Transverse colon (tissue), 4 donors: ENCODE measurements at places on chromosomes 5 and 9.

- peak; percentile 42 for DNase-seq
These were observed 80.7 kb downstream of the C9orf152 start for GRCh38 chr9:110126986-110127864.

- no peak for DNase-seq
These were observed 109.1 kb downstream of the CDH10 start for GRCh38 chr5:24535646-24536045.

DNA sequence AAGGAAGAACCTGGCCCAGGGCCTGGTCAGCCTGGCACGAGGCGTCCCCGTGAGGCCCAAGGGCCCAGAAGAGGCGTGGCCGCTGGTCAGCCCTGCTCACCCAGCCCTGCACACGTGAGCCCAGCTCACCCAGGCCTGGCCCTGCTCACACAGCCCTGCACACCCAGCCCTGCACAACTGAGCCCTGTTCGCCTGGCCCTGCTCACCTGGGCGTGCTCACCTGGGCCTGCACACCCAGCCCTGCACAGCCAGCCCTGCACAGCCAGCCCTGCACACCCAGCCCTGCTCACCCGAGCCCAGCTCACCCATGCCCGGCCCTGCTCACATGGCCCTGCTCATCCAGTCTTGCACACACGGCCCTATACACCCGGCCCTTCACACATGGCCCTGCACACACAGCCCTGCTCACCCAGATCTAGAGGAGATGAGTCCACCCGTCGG lies 2.1 kb downstream of the ZDHHC11 start:
- no peak for DNase-seq

GRCh38 chr5:102922799-102923477 lies 167.8 kb downstream of the PAM start:
- peak; percentile 14 for DNase-seq

DNA sequence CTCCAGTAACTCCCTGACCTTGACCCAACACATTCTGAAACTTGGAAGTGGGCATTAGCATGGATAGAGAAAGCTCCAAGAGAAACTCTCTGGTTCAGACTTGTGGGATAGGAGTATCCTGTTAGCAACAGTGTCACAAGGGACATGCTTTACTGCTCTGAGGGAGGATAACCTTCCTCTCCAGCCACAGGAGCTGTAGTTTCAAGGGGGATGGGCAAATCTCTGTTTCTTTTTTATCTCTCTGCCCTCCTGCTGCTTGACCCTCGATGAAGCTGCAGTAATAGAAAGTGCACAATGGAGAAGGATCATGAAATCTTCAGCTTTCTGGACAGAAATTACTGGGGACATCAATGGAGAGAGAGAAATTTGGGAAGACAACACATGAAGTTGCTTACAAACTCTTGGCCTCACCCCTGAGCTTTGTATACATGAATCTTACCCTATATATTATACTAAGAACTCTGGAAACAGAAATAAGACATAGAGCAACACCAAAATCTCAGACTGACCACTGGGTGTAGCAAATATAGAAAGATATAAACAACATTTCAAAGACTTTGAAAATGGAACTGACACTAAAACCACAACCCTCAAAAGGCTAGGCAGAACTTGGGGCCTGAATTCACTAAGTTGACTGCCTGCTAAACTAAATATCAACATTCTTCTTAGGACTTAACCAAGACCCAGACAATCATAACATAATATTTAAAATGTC lies 471.0 kb upstream of the MEF2C start:
- DNase-seq: no peak

DNA sequence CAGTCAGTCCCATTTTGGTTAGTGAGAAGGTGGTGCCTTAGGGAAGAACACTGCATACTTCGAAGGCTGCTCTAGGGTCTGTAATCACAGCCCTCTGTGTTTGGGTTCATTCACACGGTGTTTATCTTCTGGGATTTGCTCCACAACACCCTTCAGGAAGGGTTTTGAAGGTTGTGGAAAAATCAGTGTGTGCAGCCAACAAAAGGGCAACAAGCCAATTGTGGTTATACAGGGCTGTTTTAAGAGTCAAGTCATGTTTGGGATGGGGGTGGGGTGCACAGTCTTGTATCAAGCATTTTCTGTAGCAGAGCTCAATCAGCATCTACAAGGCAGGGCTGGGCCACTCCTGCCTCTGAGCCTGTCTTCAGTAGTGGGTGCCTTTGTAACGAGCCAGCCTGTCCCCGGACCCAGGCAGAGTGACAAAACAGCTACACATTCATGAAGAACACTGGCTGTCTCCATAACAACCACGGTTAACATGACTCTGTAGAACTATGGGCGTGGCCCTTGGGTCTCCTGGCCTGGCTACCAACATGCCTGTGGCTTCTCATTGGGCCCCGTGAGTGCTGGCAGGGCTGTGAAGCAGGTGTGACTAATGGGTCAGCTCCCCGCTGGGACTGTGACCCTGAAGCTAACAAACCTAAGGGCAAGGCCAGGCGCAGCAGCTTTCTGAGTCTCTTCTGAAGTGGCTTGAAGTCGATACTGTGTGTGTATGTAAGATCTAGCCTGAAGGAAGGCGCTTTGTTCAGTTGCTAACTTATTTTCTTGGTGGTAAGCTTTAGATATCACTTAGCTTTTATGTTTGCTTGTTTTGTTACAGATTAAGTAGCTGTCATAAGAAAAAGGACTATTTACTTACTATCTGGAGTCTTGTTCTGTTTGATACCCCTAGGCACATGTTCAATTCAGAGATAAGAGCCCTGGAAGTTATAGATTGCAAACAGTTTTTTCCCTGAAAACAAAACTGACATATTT lies 27.9 kb upstream of the GOLM1 start:
- DNase-seq: peak; percentile 80

DNA sequence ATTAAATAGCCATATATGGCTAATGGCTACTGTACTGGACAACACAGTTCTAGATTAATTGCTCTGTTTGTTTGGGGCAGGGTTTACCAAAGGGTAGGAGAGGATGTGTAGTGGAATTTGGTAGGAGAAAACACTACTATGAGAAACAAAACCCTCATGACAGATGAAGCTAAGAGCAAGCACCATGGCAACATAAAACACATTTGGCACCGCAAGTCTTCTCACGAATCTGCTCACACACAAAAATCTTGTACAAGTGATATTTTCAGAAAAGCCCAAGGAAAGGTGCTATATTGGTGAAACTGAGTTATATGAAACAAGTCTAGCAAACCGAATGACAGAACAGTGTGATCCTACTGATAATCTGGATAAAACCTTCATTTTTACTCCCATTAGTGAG lies 38.5 kb downstream of the CSF2 start:
- DNase-seq: no peak

DNA sequence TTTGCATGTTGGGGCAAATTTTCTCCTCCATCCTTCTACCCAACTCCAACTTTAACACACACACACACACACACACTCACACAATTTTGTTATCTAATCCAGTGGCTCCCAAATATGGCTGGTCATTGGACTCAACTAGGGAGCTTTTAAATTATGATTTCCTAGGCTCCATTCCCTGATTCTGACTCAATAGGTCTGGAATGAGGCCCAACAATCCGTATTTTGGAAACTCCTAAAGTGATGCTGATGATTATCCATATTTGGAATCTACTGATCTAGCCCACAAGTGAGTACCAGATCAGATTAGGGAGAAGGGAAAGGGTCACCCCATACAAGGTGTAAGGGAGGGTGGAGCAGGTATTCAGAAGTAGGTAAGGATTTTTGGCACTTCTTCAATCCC lies 309.7 kb downstream of the TLE1 start:
- DNase-seq: no peak

GRCh38 chr5:35799753-35800152 lies 56.9 kb upstream of the IL7R start:
- no peak for DNase-seq

GRCh38 chr9:138045541-138046490 lies 168.2 kb downstream of the CACNA1B start:
- DNase-seq: no peak

DNA sequence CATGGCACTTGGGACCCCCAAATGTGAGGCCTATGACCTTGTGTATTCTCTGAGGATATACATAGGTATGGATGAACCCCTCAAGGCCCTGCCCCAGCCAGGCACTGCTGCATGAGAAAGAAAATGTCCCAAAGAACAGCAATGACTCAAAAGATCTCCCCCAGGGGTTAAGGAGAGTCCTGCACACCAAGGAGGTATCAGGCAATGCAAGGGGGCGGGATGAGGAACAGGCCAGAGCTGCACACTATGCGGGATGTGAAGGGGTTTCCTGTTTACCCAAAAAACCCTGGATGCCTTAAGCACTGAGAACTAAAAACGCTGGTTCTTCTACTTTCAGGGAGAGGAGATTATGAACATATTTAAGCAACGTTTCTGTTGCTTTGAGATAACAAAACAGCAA lies 3.4 kb downstream of the RAPGEF1 start:
- DNase-seq: no peak

- no peak for DNase-seq
These were observed 160.5 kb downstream of the GOLPH3 start for GRCh38 chr5:32013658-32014057.

- DNase-seq: no peak
These were observed 9.1 kb downstream of the BRD3 start for GRCh38 chr9:134058716-134059115.

- DNase-seq: no peak
These were observed 31.7 kb downstream of the BASP1 start for GRCh38 chr5:17249029-17249634.

DNA sequence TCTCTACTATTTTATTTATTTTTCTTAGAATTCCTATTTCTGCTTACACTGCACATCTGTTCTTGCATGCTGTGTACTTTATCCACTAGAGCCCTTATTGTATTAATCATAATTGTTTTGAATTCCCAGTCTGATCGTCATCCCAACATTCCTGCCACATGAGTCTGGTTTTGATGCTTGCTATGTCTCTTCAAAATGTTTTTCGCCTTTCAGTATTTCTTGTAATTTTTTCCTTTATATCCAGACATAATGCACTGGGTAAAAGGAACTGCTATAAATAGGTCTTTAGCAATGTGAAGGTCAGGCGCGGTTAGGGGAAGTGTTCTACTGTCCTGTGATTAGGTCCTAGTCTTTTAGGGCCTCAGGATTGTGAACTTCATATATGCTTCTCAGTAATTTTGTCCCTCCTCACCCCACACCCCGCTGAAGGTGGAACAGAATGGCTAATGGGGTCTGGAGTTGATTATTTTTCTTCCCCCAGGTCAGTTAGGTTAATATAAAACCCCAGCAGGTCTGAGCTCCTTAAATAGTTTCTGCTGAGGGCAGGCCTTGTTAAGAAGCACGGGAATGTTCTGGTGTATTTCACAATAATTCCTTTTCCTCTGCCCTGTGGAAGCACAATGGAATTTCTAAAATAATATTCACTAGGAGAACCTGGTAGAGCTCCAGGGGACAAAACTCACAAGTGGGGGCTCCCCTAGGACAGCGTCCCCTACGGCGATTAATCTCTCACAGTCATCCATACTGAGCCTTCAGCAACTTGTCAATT lies 146.6 kb upstream of the TUT7 start:
- DNase-seq: no peak

- no peak for DNase-seq
These were observed 193.7 kb downstream of the MAPKAP1 start for GRCh38 chr9:125513303-125513667.

DNA sequence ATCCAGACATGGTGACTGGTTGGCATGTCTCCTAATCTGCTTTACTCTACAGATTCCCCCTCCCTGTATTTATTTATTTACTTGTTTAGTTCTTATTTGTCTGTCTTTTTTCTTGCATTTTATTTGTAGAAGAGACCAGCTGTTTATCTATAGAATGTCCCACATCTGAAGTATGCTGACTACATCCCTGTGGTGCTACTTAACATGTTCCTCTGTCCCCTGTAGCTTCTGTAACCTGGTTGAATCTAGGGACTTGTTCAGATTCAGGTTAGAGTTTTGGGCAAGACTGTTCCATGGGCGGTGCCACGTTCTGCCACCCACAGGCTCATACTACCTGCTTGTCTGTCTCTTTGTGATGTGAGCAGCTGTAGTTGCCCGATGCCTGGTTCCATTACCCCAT lies 23.5 kb downstream of the DUSP1 start:
- no peak for DNase-seq

GRCh38 chr5:35094948-35095347 lies 47.2 kb upstream of the AGXT2 start:
- DNase-seq: no peak

DNA sequence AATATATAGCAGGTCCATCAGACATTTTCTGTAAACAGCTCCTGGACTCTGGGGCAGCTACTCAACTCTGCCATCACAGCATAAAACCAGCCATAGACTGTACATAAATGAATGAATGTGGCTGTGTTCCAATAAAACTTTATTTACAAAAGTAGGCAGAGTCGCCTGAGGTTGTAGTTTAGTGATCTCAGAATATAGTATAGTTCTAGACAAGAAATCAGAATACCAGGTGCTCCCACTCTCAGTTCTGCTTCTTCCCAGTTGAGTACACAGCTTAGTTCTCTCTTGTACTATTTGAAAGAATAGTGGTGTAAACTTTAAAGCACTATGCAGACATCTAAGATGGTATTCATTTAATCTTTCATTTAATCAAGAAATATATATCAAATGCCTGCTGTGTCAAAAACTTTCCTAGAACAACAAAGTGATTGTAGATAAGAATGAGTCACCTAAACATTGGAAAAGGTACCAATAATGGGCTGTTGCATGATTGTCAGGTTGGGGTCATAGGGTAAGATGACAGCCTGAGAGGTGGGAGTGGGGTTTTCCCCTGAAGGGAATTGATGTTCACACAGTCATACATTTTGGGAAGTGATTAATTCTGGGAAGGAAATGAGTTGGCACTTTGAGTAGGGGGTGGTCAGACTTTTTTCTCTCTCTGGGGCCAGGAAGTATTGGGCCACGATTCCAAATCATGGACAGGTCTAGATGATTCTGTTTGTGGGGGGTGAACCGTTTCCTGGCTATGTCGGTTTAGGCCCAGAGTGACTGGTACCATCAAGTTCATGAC lies 37.0 kb downstream of the TNFSF8 start:
- DNase-seq: no peak

DNA sequence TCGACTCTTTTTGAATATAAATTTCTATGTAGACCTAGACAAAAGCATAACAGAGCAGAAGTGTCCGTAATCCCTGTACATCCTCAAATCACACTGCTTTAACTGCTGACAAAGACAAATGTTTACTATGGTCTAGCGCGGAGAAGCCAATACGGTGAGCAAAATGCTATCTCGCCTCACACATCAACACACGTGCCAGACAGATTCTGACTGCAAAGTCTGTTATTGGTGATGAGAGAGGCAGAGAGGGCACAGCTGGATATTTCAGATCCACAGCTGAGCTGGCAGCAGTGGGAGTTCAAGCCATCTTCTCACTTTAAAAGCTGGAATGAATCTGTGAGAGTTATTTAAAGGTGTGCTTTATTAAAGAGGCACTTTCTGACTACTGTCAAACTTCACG lies 124.3 kb downstream of the ARL15 start:
- no peak for DNase-seq

DNA sequence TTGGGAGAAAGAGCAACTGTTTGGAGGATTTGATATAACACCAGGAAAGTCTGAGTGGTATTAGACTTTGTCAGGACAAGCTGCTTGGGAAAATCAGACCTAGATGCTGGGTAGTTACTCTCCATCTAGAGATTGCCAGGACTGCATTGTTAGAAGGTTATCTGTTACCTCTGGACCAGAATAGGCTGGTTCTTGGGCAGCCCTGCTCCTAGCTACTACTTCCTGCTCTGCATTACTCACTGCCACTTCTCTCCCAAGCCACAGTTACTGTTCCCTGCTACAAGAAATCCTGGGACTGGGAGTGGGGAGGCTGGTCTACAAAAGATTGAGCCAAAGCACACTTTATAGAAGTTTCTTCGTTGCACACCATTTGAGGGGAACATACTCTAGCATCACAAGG lies 95.5 kb upstream of the KCNN2 start:
- no peak for DNase-seq

GRCh38 chr9:124743686-124744348 lies 27.3 kb downstream of the NR6A1 start:
- no peak for DNase-seq
